ENCODE measurements at places on chromosomes 6 and 20. TPM values are rescaled to one million over a fixed set of nuclear protein-coding genes. Genes with fewer than 3 reads are reported as not detected.

NR2E1 gene
- total RNA-seq = not detected

LHFPL5 gene
- not detected for total RNA-seq

RAET1L gene
- total RNA-seq = not detected

ZBTB46 gene
- total RNA-seq = 3.7 TPM

HSPA12B gene
- total RNA-seq = 0.88 TPM

KHDC1L gene
- not detected for total RNA-seq

SLC24A3 gene
- total RNA-seq = 0.64 TPM

GHRH gene
- not detected for total RNA-seq

APOBEC2 gene
- total RNA-seq = not detected

EEF1A2 gene
- 1.3 TPM for total RNA-seq
